ENCODE measurements at places on chromosomes 7 and 10.

DNA sequence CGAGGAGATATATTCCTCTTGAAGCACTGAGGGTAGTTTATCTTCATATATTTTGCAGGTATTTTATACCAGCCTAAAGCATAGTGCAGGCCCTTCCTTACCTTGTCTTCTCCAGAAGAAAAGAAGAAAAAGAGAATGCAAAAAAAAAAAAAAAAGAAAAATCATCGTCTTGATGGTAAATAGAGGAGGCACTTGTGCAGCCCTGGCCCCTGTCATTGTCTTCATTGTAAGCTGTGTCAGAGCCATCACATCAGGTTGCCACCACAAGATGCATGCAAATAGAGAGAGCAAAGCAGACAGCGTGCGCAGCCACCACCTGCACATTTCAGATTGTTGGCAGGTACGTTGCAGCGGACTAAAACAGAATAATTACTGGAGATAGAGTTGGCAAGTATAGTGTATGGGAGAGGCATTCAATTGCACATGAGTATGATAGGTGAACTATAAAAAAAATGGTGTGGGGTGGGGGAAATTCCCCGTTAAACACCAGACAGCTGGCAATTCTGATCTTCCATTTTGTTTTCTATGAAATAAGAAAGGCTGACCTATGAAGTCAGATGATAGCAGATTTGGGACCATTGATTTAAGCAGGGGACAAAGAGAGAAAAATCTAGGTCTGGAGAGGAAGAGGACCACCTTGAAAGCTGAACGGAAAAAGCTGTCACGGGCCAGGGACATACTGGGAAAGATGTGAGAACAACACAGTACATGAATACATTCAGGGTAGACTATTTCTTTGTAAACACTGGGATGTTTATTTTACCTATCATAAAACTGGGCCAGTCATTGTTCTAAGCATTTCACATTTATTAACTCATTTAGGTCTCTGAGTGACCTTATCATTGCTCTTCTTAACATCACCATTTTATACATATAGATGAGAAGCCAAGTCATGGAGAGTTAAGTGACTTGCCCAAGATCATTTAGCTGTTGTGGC lies 306.3 kb upstream of the SP8 start:
- no peaks in the 10 kb centered on the region for H3K36me3 ChIP-seq
- no peaks in the 10 kb centered on the region for H3K27me3 ChIP-seq
- no peak for DNase-seq
- no peaks in the 10 kb centered on the region for H3K4me1 ChIP-seq
- H3K27ac ChIP-seq, result no peak overlapping the region
- no peak overlapping the region for H3K4me3 ChIP-seq

DNA sequence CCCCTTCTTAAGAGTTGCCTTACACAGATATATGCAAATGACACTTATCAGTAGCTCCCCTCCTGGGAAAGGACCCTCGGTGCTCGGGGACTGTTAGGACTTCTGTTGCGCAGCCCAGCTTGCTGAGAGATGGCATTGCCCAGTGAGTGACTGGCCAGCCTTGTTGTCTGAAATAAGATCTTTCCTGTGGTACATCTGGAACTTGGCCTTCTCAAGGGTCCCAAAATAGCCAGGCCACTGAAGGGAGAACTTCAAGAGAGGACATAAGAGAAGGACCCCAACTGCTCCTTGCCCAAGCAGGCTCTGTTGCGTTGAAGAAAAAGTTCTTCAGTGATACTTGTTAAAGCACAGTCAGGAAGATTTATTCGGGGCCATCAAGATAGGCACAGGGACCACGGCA lies 17.3 kb downstream of the BAG3 start:
- no peaks in the 10 kb centered on the region for H3K27me3 ChIP-seq
- H3K4me3 ChIP-seq, result no peak overlapping the region
- H3K4me1 ChIP-seq, result peaks cover 24% of the 10 kb centered on the region

DNA sequence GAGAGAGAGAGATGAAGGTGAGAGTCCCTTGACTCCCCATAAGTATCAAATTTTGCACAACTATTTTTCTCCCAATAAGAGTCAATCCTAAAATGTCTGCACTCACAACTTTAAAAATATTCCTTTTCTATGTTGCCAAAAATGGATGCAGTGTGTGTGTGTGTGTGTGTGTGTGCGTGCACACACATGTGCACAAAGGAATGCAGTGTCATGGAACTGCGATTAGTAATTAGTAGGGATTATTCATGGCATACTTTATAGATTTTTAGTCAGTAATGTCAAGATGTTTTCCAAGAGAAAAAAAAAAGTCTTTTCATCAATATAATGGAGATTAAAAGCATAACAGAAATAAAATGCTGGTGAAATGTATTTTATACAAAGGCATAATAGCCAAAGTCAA lies 179.1 kb upstream of the LRRTM3 start:
- no peaks in the 10 kb centered on the region for H3K36me3 ChIP-seq
- no peak overlapping the region for H3K4me3 ChIP-seq
- H3K27ac ChIP-seq, result no peak overlapping the region
- no peaks in the 10 kb centered on the region for H3K27me3 ChIP-seq
- no peak for DNase-seq
- no peaks in the 10 kb centered on the region for H3K4me1 ChIP-seq

- no peaks in the 10 kb centered on the region for H3K36me3 ChIP-seq
- peaks cover 21% of the 10 kb centered on the region for H3K27me3 ChIP-seq
- H3K4me3 ChIP-seq, result no peak overlapping the region
- DNase-seq, result no peak
Observed at GRCh38 chr7:41900532-41900931, 197.6 kb upstream of the INHBA start.

DNA sequence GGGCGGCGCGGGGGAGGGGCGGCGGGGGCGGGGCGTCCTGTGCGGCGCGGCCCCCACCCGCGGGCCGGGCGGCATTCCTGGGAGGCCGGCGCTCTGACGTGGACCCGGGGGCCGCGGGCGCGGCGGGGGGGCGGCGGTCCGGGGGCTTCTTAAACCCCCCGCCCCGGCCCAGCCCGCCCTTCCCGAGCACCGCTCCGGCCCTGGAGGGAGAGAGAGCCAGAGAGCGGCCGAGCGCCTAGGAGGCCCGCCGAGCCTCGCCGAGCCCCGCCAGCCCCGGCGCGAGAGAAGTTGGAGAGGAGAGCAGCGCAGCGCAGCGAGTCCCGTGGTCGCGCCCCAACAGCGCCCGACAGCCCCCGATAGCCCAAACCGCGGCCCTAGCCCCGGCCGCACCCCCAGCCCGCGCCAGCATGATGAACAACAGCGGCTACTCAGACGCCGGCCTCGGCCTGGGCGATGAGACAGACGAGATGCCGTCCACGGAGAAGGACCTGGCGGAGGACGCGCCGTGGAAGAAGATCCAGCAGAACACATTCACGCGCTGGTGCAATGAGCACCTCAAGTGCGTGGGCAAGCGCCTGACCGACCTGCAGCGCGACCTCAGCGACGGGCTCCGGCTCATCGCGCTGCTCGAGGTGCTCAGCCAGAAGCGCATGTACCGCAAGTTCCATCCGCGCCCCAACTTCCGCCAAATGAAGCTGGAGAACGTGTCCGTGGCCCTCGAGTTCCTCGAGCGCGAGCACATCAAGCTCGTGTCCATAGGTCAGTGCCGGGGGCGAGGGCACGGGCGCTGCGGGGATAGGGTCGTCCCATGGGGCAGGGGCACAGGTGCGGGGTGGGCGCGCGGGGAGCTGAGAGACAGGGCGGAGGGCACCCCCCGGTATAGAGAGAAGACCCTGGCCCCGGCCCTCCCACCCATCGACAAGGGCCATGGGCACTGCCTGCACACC lies at the start of gene FLNC:
TSS of gene FLNC (plus strand) at position 176 of the 947 bp plus-strand sequence. CDS start at position 408, 232 bp downstream.
- H3K27ac ChIP-seq, result no peak within 1 kb of the TSS
- peaks cover 37% of the 10 kb centered on the region for H3K27me3 ChIP-seq
- H3K4me1 ChIP-seq, result peaks cover 14% of the 10 kb centered on the region

DNA sequence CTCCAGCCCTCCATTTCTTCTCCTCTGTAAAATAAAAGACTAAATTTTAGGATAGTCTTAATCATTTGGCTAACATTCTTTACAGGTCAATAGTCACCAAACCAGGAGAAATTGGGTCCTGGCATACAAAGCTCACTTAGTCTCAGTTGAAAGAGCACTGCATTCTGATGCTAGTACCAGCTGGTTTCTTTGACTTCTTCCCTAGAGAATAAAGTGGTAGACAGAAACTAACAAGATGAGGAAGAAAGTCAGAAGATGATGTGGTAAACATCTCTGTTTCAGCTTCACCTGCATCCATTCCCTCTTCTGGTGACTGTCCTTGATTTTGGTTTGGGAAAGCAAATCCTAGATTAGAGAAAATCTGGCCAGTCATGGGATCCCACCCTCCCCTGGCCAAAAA lies 37.2 kb downstream of the NKX2-3 start:
- no peaks in the 10 kb centered on the region for H3K36me3 ChIP-seq
- no peaks in the 10 kb centered on the region for H3K4me1 ChIP-seq
- no peak for DNase-seq

Data from activated CD4-positive, alpha-beta T cell treated with anti-CD3 and anti-CD28 coated beads, Interleukin-2, amount 10 ng/mL, durations not matched to agents 7 days and 5 days (primary cell).